Stimulated activated naive B cell treated with anti-CD40 and anti-IgM and Interleukin-4, amounts not matched to agents 10 μg/mL and 1 μg/mL and 100 μg/mL, for 72 hours (primary cell): ENCODE measurements at places on chromosomes 7 and 10.
A peak's percentile ranks its signal among the peaks of the same experiment; 100 is the strongest.

GRCh38 chr7:108667216-108667615, 97.5 kb downstream of the DNAJB9 start:
- no peak for DNase-seq

GRCh38 chr7:117645481-117646165, 165.8 kb downstream of the CFTR start:
- no peak for DNase-seq

DNA sequence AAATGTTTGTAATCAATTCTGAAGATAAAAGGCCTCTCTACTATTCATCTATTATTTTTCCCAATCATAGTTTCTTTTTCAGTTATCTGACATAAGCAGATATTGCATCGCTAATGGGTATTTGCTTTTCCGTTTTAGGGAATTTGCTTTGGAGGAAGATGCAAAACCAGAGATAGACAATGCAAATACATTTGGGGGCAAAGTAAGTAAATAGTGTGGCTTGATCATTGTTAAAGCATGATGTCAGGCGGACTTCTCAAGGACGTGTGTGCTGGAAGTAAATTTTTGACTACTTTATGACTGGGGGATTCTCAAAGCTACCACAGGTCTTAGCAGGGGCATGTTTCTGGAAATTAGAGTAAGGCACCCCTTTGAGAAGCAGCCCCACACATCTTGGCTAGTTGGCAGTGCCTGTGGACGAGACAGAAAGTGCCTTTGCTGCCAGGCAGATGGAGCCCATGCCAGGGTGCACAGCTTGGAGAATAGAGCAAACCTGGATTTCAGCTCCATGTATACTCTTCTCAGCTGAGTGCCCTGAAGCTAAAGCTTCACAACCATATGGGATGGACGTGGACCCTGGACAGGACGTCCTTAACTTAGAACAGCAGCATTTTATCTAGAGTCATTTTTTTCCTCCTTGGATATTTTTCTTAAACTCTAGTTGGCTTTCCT, 68.6 kb downstream of the SRI start:
- DNase-seq = no peak

DNA sequence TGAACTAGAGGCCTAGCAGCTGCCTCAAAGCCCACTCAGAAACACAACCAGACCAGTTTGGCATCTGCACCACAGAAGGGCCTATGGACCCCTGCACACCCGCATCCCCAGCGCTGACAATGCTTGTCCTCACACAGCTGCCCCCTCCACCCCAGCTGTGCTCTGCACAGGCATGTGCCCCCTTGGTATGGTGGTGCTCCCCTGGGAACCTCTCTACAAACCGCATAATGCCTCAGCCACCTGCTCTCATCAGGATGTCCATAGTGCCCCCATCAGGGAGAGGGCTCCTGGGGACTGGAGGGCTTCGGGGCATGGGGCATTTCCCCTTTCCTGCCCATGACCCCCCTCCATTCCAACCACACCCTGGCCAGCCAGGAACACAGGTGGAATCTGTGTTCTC, 347.5 kb downstream of the GRID1 start:
- DNase-seq = no peak

GRCh38 chr10:60992636-60993035, 48.7 kb upstream of the RHOBTB1 start:
- DNase-seq = no peak

DNA sequence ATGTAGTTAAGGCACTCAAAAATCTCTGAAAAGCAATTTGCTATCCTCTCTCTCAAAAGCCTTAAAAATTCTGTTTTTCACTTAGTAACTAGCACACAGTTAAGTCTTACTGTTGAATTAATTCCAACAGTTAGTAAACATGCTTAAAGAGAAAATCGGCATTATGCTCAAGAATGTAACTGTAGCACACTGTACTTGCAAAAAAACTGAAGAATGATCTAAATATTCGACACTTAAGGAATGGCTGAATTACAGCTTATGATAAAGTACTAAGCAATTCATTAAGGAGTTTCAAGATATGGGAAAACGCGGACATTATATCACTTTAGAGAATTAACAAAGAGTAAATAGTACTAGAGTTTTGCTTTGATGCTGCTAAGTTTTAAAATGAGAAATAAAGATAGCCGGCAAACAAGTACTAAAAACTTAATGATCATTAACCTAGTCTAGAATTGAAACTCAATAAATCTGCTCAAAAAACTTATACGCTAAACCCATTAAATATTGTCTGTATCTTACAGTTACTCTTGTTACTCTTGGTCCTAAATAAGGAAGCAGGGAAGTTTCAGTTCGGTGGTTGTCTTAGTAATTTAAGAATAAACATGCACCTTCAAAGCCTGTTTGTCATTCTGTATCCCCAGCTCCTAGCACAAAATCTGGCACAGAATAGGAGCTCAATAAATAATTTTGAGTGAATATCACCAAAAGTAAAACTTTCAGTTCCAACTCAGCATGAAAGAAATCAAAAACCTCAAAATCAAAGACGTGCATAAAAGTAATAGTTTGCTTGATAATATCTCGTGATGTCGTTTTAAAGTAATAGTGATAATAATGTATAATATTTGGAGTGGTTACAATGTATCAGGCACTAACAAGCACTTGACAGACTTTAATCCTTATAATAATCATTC, 1.2 kb downstream of the TRDMT1 start:
- DNase-seq = no peak

- DNase-seq = no peak
Measured at GRCh38 chr10:22637491-22637890, 76.9 kb downstream of the PIP4K2A start.

- no peak for DNase-seq
Measured at GRCh38 chr10:1393481-1393880, 337.3 kb downstream of the WDR37 start.

DNA sequence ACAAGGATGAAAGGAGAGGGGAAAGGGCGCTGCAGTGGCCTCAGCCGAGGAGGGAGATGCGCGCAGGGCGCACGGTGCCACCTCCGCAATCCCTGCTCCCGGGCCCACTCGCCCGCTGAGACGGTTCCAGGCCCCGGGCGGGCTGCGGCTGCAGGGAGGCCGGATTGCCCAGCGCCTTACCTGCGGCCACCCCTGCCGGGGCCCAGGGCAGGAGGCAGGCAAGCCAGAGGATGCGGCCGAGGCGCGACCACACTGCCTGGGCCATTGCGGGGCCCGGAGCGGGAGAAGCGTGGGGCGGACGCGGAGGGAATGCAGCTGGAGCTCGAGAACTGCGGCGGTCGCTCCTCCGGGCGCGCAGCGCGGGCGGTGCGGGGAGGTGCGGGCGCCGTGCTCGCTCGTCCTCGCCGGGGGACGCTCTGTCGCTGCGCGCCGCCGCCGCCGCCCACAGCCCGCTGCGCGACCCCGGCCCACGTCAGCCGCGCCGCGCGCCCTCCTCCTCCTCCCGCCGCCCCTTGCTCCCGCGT, at the start of gene TMEM130:
TMEM130 (minus strand) TSS at position 418 of the 524 bp plus-strand sequence; CDS start at position 265, 153 bp downstream.
- DNase-seq = peak; percentile 21
